Osteocyte (in vitro differentiated cells): ENCODE measurements at places on chromosomes 16 and 17. TPM values are rescaled to one million over a fixed set of nuclear protein-coding genes. Genes with fewer than 3 reads are reported as not detected.

DNA sequence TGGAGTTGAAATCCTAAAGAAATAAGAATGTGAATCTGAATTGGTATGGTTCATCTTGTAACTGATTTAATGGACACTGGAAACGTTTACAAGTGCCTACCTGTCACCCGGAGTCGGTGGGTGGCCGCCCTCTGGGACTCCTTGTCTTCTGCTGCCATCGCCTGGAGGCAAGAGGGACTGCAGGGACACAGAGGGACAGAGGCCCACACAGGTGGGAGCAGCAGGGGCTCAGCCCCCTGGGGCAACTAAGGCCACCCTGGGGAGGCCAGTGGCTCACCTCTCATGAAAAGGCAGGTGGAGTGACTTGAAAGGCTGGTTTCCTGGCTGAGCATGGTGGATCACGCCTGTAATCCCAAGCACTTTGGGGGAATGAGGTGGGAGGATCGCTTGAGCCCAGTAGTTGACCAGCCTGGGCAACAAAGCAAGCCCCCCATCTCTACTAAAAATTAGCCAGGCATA lies 23.2 kb downstream of the TMEM92 start:
- peak; percentile 93 for DNase-seq
- no peaks in the 10 kb centered on the region for H3K27me3 ChIP-seq
- H3K4me3 ChIP-seq = no peak overlapping the region
- peak overlapping the region; percentile 66 for H3K27ac ChIP-seq

- peak; percentile 90 for DNase-seq
- H3K27me3 ChIP-seq = peaks cover 39% of the 10 kb centered on the region
- H3K36me3 ChIP-seq = peaks cover 2% of the 10 kb centered on the region
- no peak overlapping the region for H3K27ac ChIP-seq
- H3K4me1 ChIP-seq = peaks cover 3% of the 10 kb centered on the region
- H3K4me3 ChIP-seq = no peak overlapping the region
Measured at GRCh38 chr16:74813109-74813641, 38.6 kb upstream of the FA2H start.

- no peaks in the 10 kb centered on the region for H3K36me3 ChIP-seq
- no peaks in the 10 kb centered on the region for H3K4me1 ChIP-seq
- H3K27me3 ChIP-seq = peaks cover 68% of the 10 kb centered on the region
- H3K4me3 ChIP-seq = no peak overlapping the region
- no peak overlapping the region for H3K27ac ChIP-seq
Measured at GRCh38 chr17:41559548-41559947, 12.3 kb downstream of the KRT9 start.

GRCh38 chr16:66116163-66117002 lies 250.1 kb upstream of the CDH5 start:
- H3K4me1 ChIP-seq = peaks cover 12% of the 10 kb centered on the region
- no peak for DNase-seq
- H3K4me3 ChIP-seq = no peak overlapping the region
- no peaks in the 10 kb centered on the region for H3K36me3 ChIP-seq
- H3K27me3 ChIP-seq = no peaks in the 10 kb centered on the region

DNA sequence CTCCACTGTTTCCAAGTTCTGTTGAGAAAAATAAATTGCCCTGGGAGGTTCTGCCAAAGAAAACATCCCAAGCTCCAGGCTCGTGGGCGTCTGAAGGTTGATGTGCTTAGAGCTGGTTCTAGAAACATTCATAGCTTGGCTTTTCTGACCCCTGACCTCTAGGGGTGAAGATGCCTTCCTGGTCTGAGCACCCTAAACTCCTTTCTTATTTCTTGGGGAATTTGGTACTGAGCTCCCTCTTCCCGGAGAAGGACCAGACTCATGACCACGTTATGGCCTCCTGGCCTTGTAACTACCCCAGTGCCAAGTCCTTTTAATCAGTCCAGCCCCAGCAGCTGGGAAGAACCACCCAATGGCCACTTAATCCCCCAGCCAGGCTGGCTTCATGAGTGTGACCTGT lies 66.4 kb downstream of the MYH11 start:
- DNase-seq = no peak
- no peaks in the 10 kb centered on the region for H3K36me3 ChIP-seq
- H3K27ac ChIP-seq = no peak overlapping the region

GRCh38 chr17:17890773-17891759 lies 54.3 kb upstream of the SREBF1 start:
- peak; percentile 88 for DNase-seq
- no peak overlapping the region for H3K4me3 ChIP-seq
- H3K36me3 ChIP-seq = peaks cover 37% of the 10 kb centered on the region
- no peak overlapping the region for H3K27ac ChIP-seq
- peaks cover 11% of the 10 kb centered on the region for H3K4me1 ChIP-seq
- H3K27me3 ChIP-seq = no peaks in the 10 kb centered on the region

Gene C16orf89
- total RNA-seq = not detected in 2 replicates

Gene ITGA2B
- 0.81 and 0.86 TPM in 2 replicates for total RNA-seq

Gene QPRT
- total RNA-seq = 23.5 and 30.1 TPM in 2 replicates
